ENCODE measurements at places on chromosomes 13 and 19. TPM values are rescaled to one million over a fixed set of nuclear protein-coding genes. Genes with fewer than 3 reads are reported as not detected.
A peak's percentile ranks its signal among the peaks of the same experiment; 100 is the strongest.

LGALS14 gene
- not detected for polyA plus RNA-seq

- DNase-seq, result no peak
Observed at GRCh38 chr19:51460164-51460992, 2.1 kb upstream of the SIGLEC8 start.

DNA sequence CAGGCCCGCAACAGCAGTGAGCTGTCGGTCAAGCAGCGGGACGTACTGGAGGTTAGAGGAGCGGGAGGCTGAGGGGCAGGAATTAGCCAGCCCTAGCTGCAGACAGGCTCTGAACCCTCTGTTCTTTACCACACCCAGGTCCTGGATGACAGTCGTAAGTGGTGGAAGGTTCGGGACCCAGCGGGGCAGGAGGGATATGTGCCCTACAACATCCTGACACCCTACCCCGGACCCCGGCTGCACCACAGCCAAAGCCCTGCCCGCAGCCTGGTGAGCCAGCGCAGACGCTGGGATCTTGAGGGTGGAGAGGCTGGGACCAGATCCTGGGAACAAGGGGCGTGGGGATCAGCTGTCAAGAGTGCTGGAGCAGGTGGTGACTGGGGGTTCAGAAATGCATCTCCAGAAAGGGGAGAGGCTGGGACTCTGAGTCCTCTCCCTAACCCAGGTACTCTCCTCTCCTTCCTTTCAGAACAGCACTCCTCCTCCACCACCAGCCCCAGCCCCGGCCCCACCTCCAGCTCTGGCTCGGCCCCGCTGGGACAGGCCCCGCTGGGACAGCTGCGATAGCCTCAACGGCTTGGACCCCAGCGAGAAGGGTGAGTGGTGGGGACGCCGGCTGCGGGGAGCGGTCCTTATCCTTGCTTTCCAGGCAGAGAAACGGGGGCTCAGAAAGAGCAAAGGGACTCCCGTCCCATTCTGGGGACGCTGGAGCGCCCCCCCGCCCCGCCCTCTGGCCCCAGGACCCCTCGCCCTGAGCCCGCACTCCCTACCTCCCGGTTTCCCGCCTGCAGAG lies 10.4 kb downstream of the EPS8L1 start:
- DNase-seq, result no peak

ZNF560 gene
- 0.56 TPM for polyA plus RNA-seq

RGCC gene
- polyA plus RNA-seq, result 15.8 TPM

- peak; percentile 94 for DNase-seq
Observed at GRCh38 chr19:53879140-53880081, 2.6 kb upstream of the PRKCG start.

ZNF665 gene
- 6.8 TPM for polyA plus RNA-seq

GRCh38 chr13:36770741-36771140 lies 48.3 kb upstream of the RFXAP start:
- no peak for DNase-seq

MISP3 gene
- 5.1 TPM for polyA plus RNA-seq

CYP4F2 gene
- polyA plus RNA-seq, result 0.53 TPM

DNA sequence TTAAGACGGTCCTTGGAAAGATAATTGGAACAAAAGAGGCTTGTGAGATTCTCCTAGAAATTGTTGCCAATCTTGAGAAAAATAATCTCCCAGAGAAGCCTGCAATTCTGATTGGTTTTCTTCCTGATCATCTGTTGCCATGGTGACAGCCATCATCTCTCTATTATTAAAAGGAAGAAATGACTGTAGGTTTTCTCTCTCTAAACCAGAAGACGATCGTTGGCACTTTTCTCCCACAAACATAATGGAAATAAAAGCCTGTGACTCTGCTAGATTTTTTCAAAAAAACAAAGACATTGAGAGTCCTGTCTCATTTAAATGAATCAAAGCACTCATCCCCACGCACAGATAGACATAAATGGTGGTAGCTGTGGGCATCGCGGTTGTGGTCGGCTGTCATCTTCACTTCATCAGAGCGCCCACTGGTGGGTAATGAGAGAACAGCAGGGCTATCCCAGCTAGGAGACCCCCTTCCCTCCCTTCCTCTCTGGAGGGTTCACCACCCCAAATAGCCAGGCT lies 21.7 kb upstream of the CALM3 start:
- DNase-seq, result no peak

- no peak for DNase-seq
Observed at GRCh38 chr13:49342454-49342853, 94.7 kb downstream of the CDADC1 start.

DNA sequence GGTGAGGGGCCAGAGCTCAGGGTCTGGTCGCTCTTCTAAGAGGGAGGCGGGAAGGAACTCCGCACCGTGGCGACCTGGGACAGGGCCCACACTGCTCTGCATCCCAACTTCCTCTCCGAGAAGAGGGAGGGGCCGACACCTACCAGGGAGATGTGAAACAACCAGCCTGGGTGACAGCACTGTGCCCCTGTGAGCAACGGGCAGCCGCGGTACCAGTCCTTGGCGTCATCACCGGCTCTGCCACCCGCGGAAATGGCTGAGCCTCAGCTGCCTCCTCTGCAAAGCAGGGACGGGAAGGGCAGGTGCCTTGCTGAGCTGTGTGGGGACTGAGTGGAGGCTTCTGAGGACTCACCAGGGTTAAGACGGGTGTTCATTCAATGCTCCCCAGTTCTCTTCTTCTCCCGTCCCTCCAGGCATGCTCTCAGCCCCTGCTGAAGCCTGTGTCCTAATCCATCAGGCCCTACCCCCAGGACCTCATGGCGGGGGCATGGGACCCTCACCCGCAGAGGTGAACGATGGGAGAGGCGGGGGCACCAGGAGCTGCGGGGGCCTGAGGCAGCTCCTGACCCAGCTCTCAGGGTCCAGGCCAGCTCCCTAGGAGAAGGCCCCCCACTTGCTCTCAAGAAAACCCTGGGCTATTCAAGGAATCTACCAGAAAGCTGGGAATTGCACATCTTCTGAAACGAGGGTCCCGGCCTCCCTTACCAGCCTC lies 9.3 kb downstream of the ZNF787 start:
- no peak for DNase-seq

DNA sequence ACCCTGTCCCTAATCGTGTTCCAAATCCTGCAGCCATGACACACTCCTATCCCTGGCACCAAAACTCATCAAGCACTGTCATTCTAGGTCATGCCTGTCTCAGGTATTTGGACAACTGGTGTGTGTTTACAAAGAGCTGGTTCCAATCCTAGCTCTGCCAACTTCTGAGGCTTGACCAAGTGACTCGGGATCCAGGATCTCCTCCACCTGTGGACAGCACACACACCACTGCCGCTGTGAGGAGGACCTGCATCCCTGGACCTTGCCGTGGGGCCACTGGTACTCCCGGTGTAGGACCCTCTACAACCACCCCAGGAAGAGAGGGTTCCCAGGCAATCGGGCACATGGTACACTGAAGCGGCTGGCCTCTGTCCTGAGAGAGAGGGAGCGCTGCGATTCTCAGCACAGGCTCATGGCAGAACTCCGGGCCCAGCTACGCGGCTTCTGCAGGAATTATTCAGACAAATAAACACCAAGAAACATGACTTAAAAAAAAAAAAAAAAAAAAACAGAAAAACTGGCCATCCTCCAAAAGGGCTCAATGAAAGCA lies 20.4 kb downstream of the MLLT1 start:
- no peak for DNase-seq

FLT3 gene
- 0.19 TPM for polyA plus RNA-seq

GRCh38 chr13:78319101-78319627 lies 284.2 kb downstream of the POU4F1 start:
- DNase-seq, result no peak

- DNase-seq, result no peak
Observed at GRCh38 chr13:78238911-78239310, 320.3 kb upstream of the EDNRB start.

DNA sequence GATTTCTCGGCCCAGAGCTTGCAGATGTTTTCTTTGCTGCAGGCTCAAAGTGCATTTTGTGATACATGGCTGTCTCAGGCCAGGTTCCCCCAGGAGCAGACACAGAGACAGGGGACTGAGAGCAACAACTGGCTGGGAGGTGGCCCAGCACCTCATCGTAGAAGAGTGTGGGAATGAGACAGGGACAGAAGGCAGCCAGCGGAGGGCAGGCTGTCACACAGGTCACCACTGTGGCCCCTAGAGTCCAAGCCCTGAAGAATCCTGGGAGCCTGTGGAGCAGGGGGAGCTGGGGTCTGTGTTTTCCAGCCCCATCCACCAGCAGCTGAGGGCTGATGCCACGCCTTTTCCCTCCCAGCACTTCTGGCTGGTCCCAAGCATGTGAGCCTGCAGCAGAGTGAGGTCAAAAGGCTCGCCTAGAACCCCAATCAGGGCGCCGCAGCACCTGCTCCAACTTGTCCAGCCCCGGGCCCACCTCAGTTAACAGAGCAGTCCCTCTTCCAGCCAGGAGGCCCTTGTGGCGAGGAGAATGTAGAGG lies 723.8 kb downstream of the UQCRFS1 start:
- DNase-seq, result no peak

GRCh38 chr13:27419328-27419727 lies 5.1 kb upstream of the GTF3A start:
- DNase-seq, result no peak

COL5A3 gene
- 1.7 TPM for polyA plus RNA-seq

CEP89 gene
- polyA plus RNA-seq, result 31.6 TPM

DNA sequence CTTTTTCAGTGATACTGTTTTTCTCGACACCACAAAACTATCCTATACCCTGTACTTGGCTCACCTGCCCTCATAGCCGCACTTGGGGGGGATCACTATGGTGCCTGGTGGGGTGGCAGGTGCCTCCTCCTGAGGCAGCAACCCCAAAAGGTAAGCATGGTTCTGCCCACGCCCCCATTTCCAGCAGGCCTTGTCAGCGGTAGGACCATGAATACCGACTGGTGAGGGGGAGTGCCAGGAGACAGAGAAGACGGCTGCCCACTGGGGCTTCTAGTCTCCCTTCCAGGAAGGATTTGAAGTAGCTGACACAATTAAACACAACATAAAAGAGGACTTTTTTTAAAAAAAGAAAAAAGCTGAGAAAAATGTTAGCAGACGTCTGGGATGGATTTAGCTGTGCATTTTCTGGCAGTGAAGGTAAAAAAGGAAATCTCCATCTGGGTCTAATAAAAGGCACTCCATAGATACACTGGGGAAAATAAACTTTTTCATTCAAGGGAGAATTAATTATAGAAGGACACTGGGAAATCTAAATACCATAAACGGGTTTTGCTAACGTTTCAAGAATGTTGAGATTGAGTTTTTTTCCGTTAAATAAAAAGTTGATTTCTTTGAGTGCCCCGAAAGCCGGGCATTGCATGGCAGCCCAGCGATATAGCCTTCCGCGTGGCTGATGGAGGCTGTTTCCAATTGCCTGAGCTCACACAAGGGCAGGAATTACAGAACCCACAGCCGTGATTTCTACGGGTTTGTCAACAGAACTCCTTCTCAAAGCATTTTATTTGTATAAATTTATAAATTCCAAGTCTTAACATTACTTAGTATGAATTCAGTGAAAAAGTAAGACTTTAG lies 45.1 kb downstream of the ATP11A start:
- DNase-seq, result no peak

ZNF550 gene
- 20.6 TPM for polyA plus RNA-seq

GRCh38 chr13:113652404-113653263 lies 5.4 kb downstream of the ATP4B start:
- no peak for DNase-seq

DMKN gene
- polyA plus RNA-seq, result 69.7 TPM

GRCh38 chr13:64239372-64239771 lies 2823.7 kb upstream of the PCDH20 start:
- no peak for DNase-seq

GIPR gene
- polyA plus RNA-seq, result 0.43 TPM

DNA sequence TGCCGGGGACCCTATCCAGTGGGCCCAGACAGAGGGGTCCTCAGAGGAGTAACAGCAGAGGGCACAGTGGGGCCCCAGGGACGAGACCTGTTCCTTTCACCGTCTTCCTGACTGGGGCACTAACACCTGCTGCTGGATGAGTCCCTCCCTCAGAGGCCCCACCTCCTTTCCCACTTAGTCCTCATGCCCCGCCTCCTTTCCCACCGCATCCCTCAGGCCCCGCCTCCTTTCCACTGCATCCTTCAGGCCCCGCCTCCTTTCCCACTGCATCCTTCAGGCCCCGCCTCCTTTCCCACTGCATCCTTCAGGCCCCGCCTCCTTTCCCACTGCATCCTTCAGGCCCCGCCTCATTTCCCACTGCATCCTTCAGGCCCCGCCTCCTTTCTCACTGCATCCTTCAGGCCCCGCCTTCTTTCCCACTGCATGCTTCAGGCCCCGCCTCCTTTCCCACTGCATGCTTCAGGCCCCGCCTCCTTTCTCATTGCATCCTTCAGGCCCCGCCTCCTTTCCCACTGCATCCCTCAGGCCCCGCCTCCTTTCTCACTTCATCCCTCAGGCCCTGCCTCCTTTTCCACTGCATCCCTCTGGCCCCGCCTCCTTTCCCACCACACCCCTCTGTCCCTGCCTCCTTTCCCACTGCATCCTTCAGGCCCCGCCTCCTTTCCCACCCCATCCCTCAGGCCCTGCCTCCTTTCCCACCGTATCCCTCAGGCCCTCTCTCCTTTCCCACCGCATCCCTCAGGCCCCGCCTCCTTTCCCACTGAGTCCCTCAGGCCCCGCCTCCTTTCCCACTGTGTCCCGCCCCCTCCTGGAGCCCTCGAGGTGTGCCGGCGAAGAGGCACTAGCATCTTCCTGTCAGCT lies 6.7 kb downstream of the SPPL2B start:
- DNase-seq, result no peak

DNA sequence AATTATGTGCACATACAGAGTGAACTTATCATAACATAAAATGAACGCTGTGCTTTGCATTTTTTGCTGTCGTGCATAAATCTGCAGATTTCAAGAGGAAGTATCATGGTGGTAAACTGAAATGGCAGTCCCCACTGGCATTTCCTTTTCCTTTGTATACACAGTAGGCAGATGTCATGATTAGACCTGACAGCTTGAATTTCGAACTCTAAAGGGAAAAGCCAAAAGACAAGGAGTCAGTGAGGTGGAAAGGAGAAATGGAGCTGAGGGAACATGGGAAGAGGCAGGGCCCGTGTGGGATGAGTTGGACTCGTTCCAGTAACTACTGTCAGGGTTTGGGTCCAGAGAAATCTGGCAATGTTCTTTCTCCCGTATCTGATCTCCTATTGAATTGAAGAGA lies 454.1 kb upstream of the SGCG start:
- no peak for DNase-seq

GRCh38 chr13:19781526-19781925 lies 1.2 kb downstream of the PSPC1 start:
- no peak for DNase-seq

ANGPTL8 gene
- polyA plus RNA-seq, result 0.68 TPM

DNA sequence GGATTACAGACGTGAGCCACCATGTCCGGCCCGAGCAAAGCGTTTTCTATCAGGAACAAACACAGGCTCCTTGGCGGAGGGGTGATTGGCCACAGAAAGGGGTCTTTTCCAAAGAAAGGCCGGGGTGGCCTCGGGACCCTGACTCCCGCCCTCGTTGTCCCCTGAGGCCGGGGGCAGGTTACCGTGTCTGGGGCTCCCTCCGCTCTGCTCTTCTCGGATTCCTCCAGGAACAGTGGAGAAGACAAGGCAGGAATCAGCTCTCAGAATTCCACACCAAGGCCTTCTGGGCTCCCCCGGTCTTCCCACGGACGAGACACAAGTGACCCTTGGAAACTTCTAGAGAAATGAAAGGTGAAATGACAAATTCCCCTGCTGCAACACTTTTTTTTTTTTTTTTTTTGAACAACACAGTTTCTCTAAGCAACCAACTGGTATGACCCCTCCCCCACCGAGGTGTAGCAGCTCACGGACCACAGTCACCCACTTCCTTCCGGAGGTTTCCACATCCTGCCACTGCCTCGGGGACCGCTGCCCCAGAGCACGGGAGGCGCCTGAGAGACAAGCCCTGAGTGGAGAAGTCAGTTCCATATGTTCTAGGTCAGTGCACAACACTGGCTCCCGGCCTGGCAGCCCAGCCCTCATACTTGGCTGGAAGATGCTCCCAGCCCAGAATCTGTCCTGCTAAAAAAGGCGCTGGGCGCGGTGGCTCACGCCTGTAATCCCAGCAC lies 11.0 kb downstream of the MOB3A start:
- DNase-seq, result no peak
